Cerebellar nuclear complex (tissue), 1 donor: ENCODE measurements at places on chromosomes 1 and 21.

DNA sequence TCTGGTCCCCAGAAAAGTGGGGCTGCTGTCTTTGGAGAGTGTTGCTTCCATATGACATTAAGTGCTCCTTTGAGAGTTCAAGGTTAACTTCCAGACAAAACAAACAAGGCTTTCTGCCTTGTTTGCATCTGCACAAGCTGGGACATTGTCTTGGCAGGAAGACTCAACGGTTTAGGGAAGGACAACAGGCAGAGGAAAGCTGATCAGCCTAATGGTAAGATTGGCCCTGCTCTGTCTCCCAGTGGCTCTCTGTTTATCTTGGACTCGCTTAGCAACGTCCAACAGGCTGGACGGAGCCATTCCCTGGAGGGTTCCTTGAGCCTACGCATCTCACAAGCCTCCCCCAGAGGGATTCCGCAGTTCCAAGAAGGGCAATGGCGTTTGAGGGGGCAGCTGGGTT is 62.2 kb upstream of the SLC44A3 start:
- DNase-seq = no peak

GRCh38 chr1:169511316-169512005 is 25.7 kb upstream of the SLC19A2 start:
- no peak for DNase-seq

GRCh38 chr1:168260393-168260792 is 20.3 kb upstream of the TBX19 start:
- DNase-seq = no peak

- no peak for DNase-seq
Measured at GRCh38 chr1:175390522-175391254, 198.1 kb upstream of the KIAA0040 start.

DNA sequence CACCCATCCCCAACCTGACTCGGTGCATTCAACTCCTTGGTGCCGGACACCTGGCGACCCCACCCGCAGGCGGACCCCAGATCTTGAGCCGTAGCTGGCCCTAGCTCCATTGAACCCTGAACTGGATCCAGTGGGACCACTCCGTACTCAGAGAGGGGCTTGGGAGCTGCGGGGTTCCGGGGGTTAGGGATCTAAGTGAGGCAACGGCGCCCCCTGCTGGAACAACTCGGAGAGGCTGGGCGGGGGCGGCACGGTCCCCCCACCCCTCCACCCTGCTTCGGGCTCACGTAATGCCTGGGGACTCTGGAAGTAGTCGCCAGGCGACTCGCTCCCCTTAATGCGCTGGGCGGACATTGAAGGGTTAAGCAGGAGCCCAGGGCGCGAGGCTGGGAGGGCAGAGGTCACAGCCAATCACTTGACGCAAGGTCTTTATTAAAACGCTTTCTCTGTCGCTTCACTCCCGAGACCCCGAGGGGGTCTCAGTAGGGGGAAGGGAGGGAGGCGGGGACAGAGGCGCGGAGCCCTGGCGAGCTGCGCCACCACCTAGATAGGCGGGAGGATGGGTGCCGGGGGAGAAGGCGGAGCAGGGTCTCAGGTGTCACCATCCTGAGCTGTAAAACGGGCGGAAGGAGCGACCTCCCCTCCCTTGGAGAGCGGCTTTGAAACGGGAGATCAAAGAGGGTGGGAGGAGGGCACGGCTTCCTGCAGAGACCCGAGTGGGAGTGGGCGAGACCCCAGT is 704 bp upstream of the CRABP2 start:
- no peak for DNase-seq

- DNase-seq = no peak
Measured at GRCh38 chr1:18240906-18241305, 133.3 kb downstream of the IGSF21 start.

- no peak for DNase-seq
Measured at GRCh38 chr1:68230901-68231626, 1.3 kb downstream of the WLS start.

DNA sequence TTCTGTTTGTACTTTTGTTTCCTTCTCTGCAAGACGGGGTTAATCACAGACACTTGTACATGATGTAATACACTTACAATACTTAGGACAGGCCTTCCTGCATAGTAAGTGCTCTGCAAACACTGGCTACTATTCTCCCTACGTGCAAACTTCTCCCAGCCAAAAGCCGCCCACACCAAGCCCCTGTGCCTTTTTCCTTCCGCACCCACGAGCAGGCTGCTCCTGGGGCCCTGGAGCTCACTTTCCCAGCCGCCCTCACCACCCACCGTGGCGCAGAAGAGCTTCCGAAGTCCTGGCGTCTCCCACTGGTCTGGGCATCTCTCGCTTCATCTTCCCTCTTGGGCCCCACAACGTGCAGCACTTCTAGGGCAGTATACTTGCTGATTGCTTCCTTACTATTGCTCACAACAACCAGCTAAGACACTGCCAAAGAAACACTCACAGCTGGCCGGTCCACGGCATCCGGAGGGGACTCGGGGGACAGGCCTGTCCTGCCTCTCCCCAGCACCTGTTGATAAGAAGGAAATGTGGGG is 22.5 kb upstream of the GPR157 start:
- no peak for DNase-seq

DNA sequence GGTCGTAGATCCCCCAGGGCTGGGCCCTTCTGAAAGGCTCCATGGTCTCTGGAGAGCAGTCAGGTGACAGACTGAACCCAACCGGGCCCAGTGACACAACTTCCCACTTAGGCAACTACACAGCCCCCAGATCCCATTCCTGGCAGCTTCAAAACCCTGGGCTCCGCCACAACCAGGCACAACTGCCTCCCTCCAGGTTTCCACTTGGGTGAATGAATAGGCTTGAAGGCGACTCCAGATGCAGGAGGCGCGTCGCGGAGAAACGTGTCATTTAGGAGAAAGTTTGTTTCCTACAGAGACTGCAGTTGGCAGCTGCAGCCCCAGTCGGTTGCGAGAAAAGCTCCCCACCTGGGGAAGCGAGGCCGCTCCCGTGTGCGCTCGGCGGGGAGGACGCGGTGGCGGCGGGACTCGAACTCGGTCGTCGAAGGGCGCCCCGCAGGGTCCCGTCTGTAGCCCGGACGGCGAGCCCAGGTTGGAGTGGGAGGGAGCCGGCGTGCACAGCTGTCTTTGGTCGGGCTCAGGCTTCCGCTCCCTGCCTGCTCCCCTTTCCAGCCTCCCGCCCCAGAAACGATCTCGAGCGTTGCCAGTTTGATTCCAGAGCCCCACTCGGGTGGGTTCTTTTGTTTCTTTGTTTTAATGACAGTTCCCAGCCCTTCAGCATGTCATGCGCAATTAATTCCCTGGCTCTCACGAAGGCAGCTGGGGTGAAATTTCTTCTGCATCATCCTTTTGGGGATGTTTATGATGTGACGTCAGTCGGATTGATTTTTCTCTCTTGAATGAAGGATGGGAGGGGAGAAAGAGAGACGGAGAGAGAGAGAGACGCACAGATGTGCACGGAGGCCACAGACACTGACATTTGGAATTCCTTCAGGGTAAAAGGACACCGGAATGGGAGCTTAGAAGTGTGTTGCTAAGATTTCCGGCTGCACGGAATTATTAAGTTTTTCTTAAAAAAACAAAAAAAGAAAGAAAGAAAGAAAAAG is 862 bp upstream of the SGIP1 start:
- no peak for DNase-seq

DNA sequence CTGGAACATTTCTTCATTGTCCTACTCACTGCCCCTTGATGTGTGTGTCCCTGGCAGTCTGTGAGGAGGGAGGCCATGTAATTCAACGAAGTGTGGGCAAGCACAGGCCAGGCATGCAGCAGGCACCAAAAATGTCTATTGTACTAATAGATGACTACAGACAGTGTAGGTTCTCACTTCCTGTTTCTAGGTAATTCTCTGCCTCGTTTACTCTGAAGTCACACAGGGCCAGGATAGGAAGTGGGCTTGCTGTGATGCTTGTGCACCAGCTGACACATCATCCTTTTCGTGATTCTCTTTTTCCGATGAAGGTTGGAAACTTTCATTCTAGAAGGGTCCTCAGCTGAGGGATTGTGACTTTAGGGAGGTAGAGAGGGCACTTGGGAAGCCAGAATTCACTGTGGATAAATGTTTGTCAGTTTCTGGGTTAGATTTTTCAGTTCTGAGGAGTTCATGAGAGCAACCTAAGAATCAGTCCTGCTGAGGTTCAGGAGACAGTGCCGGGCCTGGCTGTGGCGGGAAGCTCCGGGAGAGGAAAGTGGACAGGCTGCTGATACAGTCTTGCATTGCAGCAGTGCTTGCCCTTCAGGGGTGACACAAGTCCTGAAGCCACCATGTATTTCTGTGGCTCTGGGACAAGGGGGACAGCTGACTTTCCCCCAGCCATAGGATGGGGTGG is 4.3 kb upstream of the CSF1 start:
- DNase-seq = no peak

GRCh38 chr1:220734571-220735326 is 13.4 kb upstream of the MTARC2 start:
- DNase-seq = no peak

GRCh38 chr1:240474133-240474614 is 137.8 kb downstream of the GREM2 start:
- no peak for DNase-seq

GRCh38 chr1:153192697-153193096 is 10.5 kb upstream of the LELP1 start:
- DNase-seq = no peak

DNA sequence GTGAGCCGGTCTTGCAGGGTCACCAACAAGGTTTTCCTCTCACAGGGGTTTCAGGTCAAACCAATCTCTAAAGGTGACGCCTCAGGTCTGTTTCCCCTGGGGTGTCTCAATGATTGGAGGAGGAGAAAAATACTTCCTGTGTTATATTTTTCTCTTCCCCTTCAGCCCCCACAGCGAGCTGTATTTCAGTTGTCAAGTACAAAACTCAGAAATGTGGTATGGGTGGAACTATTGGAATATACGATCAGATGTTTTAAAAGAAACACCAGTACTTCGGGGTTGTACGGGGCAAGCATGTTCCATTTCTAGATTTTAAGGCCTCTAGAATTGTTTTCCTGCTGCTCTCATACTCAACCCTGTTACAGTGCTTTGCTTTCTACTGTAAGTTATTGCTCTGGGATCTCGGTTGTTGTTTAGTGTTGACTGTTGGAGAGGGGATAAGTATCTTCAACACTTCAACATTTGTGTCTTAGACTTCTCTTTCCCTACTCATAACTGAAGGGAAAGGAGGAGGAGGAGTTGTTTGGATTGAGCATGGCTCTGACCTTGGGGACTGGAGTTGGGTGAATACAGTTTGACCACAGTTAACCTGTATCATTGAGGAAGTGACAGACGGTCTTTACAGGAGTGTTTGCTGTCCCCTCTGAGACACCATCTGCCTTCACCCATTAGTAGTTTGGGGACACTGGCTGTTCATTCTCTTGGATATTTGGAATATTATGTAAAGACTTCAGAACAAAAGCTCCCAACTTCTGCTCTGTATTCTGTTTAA is 2.0 kb downstream of the MAPKAPK2 start:
- no peak for DNase-seq

GRCh38 chr1:100773444-100773843 is 53.9 kb downstream of the VCAM1 start:
- DNase-seq = no peak

DNA sequence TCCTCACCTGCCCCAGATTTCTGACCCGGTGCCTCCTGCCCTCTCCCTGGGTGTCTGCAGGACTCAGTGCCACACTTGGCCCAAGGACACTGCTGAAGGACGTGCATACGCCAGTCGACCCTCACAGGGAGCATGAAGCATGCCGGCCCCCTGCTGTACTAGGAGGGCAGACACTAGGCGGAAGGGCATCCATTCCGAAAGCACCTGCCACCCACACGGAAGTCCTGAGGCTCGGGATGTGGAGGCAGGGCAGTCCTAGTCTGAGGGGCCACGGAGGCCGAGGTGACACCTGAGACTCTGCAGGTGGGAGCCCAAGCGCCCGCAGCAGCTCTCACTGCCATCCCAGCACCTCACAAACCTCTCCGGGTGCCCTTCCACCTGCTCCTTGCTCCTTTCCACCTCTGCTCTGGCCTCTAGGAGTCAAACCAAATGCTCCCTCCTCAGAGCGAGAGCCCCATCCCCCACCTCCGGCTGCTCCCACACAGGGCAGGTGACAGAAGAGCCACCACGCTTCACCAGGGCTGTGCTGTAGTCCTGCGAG is 2.4 kb downstream of the NPHP4 start:
- no peak for DNase-seq

GRCh38 chr1:182426442-182427430 is 23.2 kb upstream of the RGSL1 start:
- DNase-seq = no peak

DNA sequence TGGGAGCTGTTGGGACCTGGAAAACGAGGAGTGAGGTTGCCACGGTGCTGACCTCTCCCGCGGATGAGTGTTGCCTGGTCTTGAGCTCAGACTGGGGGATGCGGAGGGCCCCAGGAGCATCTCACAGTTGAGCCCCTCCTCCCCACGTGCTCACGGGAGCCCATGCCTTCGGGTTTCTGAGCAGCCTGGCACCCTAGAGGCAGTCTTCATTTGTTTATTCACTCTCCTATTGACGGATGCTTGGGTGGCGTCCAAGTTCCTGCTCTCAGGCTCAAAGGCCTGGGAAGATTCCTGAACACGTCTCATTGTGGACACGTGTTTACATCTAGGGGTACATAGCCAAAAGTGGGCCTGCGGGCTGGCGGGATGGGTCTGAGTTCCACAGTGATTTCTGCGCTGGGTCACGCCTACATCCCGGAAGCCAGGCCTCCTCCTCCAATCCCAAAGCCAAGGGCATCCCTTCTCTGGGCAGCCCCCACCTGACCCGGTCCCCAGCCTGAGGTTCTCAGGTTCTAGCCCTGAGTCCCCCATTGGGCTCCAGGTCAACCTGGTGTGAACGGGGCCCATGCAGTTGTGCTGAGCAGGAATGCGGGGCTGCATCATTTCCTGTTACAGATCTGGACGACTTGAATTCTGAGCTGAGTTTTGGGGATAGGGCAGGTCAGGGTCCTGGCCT is 14.7 kb downstream of the WNT3A start:
- no peak for DNase-seq

DNA sequence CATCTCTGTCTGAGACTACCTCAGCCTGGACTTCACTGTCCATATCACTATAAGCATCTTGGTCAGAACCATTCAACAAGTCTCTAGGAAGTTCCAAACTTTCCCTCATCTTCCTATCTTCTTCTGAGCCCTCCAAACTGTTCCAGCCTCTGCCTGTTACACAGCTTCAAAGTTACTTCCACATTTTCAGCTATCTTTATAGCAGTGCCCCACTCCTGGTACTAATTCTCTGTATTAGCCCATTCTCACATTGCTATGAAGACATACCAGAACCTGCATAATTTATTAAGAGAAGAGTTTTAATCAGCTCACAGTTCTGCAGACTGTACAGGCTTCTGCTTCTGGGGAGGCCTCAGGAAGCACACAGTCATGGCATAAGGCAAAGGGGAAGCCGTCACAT is 15.7 kb upstream of the DPH5 start:
- DNase-seq = no peak

DNA sequence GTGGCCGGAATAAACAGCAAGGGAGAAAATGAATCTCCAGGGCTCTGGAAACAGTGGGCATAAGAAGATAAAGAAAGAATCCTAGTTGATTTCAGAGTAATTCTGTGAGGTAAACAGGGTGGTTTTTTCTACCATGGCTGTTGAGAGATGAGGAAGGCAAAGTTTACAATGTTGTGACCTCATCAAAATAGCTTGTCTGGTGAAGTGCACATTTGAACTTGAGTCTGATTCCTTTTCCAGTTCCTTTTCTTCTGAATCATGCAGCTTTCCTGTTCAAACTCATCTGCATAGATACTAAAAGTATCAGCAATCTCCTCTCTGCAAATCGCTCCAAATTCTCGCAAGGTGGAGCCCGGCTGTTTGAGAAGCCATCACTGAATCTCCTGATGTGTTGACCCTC is 161.7 kb downstream of the PLPP3 start:
- DNase-seq = no peak

- DNase-seq = no peak
Measured at GRCh38 chr1:93672069-93672468, 9.6 kb downstream of the BCAR3 start.

- DNase-seq = no peak
Measured at GRCh38 chr1:156419854-156420204, 50.8 kb downstream of the RHBG start.
